ENCODE measurements at places on chromosomes 6 and 20.

- no peak for DNase-seq
Measured at GRCh38 chr6:157868835-157869234, 45.8 kb downstream of the SNX9 start.

DNA sequence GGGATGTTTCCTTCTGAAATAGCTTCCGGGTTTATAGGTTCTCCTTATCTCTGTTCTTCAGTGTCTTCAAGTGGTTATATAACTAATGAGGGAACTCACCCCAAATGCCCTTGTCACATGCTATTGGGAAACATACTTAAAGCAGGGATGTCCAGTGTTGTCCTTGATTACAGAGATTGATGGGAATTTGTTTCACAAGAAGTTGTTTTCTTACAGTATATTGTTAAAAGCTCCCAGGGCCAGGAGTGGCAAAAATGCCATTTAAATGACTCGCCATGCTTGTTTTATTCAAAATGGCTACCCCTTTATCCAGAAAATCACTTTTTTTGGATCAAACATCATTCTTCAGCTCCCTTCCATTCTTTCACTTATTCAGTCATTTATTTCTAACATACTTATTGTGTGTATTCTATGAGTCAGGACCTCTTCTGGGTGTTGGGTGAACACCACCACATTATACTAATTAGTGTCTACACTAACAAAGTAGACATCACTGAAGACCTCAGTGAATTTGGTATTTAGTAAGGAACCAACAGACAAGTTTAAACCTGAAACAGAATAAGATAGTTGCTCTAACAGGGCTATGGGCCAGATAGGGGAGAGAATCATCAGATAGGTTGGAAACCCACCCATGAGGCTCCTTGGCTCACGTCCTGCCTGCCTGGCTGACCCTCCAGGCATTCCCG is 791.1 kb downstream of the MAFB start:
- no peak for DNase-seq

GRCh38 chr6:408599-409102 is 17.1 kb downstream of the IRF4 start:
- no peak for DNase-seq

DNA sequence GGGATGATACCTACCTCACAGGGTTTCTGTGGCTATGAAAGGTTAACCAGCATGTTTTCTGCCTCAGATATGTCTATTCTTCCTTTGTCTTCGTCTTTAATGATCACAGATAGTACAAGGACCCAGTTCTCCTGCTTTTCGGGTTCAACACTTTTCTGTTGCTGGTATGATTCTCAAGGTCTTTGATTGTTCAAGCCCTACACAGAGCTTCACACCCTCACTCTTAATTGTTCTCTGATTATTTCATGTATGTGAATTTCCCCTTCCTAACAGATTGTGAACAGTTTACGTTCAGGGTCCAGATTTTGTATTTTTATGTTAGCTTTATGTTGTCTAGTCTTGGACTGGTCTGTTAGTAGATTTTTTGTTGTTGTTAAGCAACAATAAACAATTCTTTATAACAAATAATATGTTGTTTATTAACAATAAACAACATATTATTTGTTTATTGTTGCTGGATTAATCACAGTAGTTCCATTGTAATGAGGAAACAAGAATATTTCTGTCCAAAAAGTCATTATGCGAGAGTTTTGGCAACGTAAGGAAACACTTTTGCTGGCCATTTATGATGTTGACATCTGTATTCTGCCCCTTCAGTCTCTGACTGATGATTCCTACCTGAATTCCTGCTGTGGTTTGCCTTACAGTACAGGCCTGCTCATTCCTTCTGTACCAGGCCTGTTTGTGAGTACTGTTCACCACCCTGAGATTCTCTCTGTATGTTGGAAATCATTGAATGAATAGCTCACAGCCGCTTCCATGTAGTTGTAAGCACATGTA is 27.2 kb upstream of the TULP4 start:
- no peak for DNase-seq

GRCh38 chr20:38547288-38548085 is 33.5 kb upstream of the ADIG start:
- no peak for DNase-seq

Measured in GM18507 (cell line).